ENCODE measurements at places on chromosomes 4 and X.

DNA sequence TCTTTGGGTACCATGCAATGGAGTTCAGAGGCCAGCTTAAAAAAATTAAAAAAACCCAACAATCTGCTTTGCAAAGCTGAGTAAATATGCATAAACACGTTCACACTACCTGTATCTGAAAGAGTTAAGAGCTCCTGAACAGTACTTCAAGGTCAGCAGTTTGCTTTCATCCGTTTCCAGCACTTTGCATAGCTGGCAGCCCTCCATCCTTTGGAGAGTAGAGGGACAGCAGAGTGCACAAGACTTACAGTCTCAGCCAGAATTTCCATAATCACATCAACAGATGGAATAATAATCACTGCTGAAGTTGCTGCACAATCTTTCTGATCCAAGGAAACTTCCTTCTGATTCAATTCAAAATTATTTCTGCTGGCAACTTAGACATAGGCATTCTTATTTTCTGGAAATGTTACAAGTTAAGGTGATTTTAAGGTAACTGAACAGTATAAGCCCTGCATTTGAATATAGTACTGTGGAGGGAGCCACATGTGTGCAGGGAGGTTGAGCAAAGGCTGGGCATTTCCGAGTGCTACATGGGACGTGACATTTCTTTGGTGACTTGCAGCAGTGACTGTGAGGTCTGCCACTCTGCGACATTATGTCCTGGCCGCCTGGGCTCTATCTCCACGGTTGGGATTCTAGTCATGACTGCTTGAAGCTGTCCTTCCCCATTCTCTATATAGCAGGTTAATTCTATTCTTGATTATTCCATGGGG lies 73.5 kb upstream of the EMCN start:
- H3K36me3 ChIP-seq, result no peaks in the 10 kb centered on the region
- H3K4me1 ChIP-seq, result no peaks in the 10 kb centered on the region
- no peak for DNase-seq
- H3K27ac ChIP-seq, result no peak overlapping the region
- no peak overlapping the region for H3K4me3 ChIP-seq

- H3K27me3 ChIP-seq, result no peaks in the 10 kb centered on the region
- H3K4me1 ChIP-seq, result no peaks in the 10 kb centered on the region
- H3K36me3 ChIP-seq, result no peaks in the 10 kb centered on the region
These were observed 680.9 kb upstream of the ATOH1 start for GRCh38 chr4:93147524-93148212.

DNA sequence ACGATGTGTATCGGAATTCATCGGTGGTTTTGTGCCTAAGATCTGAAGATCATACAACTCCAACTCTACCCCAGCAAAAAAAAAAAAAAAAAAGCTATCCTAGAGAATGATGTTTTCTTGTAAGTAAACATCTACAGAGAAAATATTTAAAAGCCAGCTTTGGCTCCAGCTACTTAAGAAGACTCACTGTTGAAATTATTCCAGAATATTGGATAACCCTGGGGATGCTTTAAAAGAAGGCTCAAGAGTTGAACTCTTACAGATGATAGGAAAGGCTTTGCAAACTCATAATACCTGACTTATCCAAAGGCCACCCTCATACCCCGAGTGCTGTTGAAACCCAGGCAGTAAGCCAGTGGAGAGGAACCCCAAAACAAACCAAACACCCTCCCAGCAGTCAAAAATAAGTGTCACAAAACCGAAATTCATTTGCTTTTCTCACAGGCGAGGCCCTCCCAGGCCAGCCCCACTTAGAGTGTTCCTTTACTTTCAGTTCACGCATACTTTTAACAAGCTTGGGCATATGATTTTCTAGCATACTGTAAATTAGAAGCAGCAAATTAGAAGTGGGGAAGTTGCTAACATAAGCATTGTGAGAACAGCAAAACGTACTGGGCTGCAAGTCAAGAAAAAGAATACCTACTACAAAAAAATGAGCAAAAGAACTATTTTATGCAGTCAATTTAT lies 2.7 kb upstream of the AMELX start:
- no peak for DNase-seq
- H3K36me3 ChIP-seq, result no peaks in the 10 kb centered on the region
- H3K27ac ChIP-seq, result no peak overlapping the region
- no peak overlapping the region for H3K4me3 ChIP-seq

- H3K27me3 ChIP-seq, result no peaks in the 10 kb centered on the region
- no peak overlapping the region for H3K27ac ChIP-seq
- no peak for DNase-seq
- H3K4me3 ChIP-seq, result no peak overlapping the region
These were observed 791.0 kb upstream of the DIAPH2 start for GRCh38 chrX:95893636-95894035.

GRCh38 chr4:100422894-100423293 lies 94.9 kb downstream of the EMCN start:
- peaks cover 2% of the 10 kb centered on the region for H3K4me1 ChIP-seq
- no peak for DNase-seq
- no peak overlapping the region for H3K27ac ChIP-seq
- no peak overlapping the region for H3K4me3 ChIP-seq
- no peaks in the 10 kb centered on the region for H3K27me3 ChIP-seq

- no peak overlapping the region for H3K4me3 ChIP-seq
- no peaks in the 10 kb centered on the region for H3K27me3 ChIP-seq
- H3K36me3 ChIP-seq, result no peaks in the 10 kb centered on the region
- no peak overlapping the region for H3K27ac ChIP-seq
- H3K4me1 ChIP-seq, result no peaks in the 10 kb centered on the region
These were observed 213.6 kb downstream of the AFF2 start for GRCh38 chrX:148713981-148714380.

DNA sequence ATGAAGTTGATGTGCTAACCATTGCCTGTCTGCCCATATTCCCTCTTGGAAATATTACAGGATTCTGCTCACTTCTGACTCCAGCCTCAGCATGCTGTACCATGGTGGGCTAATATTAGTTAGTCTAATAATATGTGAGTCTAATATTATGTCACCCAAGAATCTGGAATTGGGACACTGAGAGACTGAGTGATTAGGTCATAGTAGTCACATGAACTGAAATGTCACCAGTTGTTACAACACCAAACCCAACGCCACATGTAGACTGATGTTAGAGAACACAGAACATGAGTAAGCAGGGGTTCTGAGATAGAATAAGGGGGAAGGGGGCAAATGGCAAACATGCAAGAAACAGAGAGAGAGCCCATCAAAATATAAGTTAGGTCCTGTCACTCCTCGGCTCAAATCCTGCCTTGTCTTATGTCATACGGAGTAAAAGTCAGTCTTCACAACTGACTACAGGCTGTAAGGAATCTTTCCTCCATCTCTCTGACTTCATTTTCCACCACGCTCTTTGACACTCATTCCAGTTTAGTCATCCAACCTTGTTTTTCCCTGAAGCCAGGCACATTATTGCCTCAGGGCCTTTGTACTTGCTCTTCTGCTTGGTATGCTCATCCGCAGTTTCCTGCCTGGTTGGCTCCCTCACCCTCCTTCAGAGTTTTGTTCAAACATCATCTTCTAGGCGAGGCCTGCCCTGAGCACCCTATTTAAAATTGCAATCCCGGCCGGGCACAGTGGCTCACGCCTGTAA lies 9.6 kb upstream of the SLAIN2 start:
- H3K27me3 ChIP-seq, result no peaks in the 10 kb centered on the region
- no peak overlapping the region for H3K27ac ChIP-seq
- H3K4me1 ChIP-seq, result no peaks in the 10 kb centered on the region
- no peak overlapping the region for H3K4me3 ChIP-seq
- no peak for DNase-seq
- H3K36me3 ChIP-seq, result no peaks in the 10 kb centered on the region

DNA sequence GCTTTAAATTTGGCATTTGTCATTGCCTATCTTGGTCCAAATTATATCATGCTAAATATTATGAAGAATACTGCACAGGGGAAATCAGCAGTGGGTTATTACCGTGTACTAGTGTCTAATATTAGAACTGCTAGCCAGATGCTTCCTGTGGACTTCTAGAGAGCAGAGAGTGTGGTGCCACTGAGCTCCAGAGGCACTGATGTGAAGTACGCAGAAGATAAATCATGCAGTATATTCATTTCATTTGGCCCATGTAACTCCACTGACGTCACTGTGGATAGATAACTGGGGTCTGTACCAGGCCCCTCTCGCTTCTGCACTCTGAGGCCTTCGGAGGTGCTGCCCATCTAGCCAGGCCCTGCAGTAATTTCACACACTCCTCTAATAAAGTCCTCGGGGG lies 80.0 kb downstream of the ALPK1 start:
- no peaks in the 10 kb centered on the region for H3K27me3 ChIP-seq
- peak; percentile 33 for DNase-seq
- H3K27ac ChIP-seq, result peak overlapping the region; percentile 81

DNA sequence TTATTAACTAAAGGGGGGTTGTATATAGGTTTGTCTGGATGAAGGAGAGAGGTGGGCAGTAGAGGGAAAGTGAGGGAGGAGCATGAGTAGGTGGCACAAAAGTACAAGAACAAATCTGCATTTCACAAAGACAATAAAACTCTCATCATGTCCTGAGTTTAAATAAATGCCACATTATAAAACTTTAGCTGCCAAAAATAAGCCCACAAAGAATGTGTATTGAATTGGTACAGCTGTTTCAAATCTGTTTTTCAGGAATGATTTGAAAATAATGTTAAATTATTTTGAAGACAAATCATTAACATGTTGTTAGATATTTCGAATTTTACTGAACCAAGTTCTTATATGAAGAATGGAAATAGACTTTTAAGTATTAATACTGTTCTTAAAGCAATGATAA lies 5.8 kb downstream of the CNKSR2 start:
- H3K36me3 ChIP-seq, result peaks cover 4% of the 10 kb centered on the region
- no peak overlapping the region for H3K4me3 ChIP-seq
- peaks cover 34% of the 10 kb centered on the region for H3K4me1 ChIP-seq
- no peak overlapping the region for H3K27ac ChIP-seq
- DNase-seq, result no peak
- H3K27me3 ChIP-seq, result no peaks in the 10 kb centered on the region

- H3K27ac ChIP-seq, result no peak overlapping the region
- no peak overlapping the region for H3K4me3 ChIP-seq
- DNase-seq, result no peak
- H3K4me1 ChIP-seq, result peaks cover 4% of the 10 kb centered on the region
These were observed 267.4 kb downstream of the RAPGEF2 start for GRCh38 chr4:159370286-159370685.

DNA sequence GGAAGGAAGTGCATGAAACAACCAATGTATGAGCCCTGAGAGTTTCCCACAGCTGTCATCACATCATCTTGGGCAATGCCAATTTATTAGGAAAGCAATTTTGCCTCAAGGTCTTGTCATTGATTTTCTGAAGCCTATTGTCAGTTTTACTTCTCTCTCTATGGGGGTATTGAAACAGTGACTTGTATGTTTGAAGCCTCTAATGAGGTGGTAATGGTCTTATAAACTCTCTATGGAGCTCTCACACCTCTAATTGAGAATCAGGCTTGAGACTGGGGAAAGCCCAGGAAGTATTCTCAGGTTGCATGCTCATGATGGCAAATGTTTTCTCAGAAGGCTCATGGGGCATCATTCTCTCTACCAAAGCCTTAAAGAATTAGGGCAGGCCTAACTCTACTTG lies 308.2 kb upstream of the EMCN start:
- H3K27ac ChIP-seq, result no peak overlapping the region
- DNase-seq, result no peak
- peaks cover 3% of the 10 kb centered on the region for H3K27me3 ChIP-seq

GRCh38 chr4:18250564-18250963 lies 229.0 kb upstream of the LCORL start:
- H3K4me3 ChIP-seq, result no peak overlapping the region
- no peaks in the 10 kb centered on the region for H3K36me3 ChIP-seq
- H3K27ac ChIP-seq, result no peak overlapping the region
- no peaks in the 10 kb centered on the region for H3K4me1 ChIP-seq
- H3K27me3 ChIP-seq, result no peaks in the 10 kb centered on the region

GRCh38 chr4:128483041-128483440 lies 195.4 kb upstream of the PGRMC2 start:
- no peak overlapping the region for H3K4me3 ChIP-seq
- no peaks in the 10 kb centered on the region for H3K36me3 ChIP-seq
- DNase-seq, result no peak
- H3K27ac ChIP-seq, result no peak overlapping the region
- no peaks in the 10 kb centered on the region for H3K4me1 ChIP-seq
- peaks cover 6% of the 10 kb centered on the region for H3K27me3 ChIP-seq

Data from stimulated activated naive B cell treated with anti-CD40 and anti-IgM and Interleukin-4, amounts not matched to agents 10 μg/mL and 1 μg/mL and 100 μg/mL, for 72 hours (primary cell).